NCI-H524 treated with DMSO at 0.1 percent for 48 hours (cell line): ENCODE measurements at places on chromosomes 11 and 22.

- DNase-seq: no peak
Observed at GRCh38 chr22:46147471-46148267, 2.7 kb upstream of the PPARA start.

GRCh38 chr22:37012262-37012904 is 6.9 kb downstream of the TST start:
- no peak for DNase-seq

- no peak for DNase-seq
Observed at GRCh38 chr22:32499666-32500065, 25.1 kb downstream of the FBXO7 start.

GRCh38 chr11:65401073-65401802 is 14.8 kb downstream of the FRMD8 start:
- no peak for DNase-seq

DNA sequence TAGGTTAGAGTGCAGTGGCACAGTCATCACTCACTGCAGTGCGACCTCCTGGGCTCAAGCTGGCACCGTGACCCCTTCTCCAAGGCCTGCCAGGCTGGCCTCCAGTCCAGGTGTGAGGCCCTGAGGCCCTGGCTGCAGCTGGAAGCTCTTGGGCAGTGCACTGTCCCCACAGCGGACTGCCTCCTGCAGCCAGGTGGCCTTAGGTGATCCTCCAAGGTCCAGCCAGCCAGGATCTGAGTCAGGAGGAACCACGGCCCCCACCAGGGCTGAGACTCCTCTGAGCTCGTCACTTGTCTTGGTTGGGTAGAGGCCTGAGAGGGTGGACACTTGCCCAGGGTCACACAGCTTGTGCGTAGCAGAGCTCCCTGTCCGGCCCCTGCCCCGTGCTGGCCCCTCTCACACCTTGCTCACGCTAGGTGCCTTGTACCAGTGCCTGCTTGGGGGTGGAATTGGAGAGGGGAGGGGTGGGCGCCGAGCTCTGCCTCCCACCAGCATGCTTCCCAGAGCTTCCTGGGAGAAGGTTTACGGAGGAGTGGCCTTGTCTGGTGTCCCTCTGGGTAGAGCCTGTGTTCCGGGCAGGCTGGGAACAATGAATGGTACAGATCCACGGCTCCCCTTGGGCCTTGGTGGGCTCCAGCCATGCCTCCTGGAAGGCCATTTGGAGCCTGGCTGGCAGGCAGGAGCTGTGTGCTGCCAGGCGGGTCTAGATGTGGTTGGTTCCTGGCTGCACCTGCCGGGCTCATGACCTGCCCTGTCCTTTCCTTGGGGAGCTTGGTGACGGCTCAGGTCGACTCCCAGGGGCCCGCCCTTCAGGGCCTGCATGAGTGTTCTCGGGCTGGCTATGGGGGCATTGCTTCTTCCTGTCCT is 20.6 kb downstream of the KCNQ1 start:
- DNase-seq: no peak

- DNase-seq: no peak
Observed at GRCh38 chr22:18057568-18058209, 20.1 kb upstream of the PEX26 start.

- no peak for DNase-seq
Observed at GRCh38 chr11:2444821-2445745, at the start of gene KCNQ1. Gene KCNQ1 (plus strand): TSS chr11:2445008. CDS start chr11:2445099, 91 bp downstream.

- no peak for DNase-seq
Observed at GRCh38 chr11:44145011-44145775, 49.7 kb downstream of the EXT2 start.

GRCh38 chr11:117107701-117108590 is 9.7 kb upstream of the SIK3 start:
- no peak for DNase-seq

DNA sequence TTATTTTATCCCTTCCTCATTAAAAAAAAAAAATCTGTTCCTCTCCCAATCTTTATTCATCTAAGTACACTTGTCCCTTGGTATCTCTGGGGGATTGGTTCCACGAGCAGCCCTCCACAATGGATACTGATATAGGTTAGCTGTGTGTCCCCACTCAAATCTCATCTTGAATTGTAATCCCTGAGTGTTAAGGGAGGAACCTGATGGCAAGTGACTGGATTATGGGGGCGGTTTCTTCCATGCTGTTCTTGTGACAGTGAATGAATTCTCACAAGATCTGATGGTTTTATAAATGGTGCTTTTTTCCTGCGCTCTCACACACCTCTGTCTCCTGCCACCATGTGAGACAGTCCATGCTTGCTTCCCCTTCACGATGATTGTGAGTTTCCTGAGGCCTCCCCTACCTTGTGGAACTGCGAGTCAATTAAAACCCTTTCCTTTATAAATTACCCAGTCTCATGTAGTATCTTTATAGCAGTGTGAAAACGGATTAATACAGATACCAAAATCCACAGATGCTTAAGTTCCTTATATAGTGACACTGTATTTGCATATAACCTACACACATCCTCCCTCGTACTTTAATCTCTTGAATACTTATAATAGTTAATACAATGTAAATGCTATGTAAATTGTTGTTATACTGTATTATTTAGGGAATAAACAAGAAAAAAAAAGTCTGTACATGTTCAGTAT is 62.0 kb downstream of the PACS1 start:
- DNase-seq: no peak

DNA sequence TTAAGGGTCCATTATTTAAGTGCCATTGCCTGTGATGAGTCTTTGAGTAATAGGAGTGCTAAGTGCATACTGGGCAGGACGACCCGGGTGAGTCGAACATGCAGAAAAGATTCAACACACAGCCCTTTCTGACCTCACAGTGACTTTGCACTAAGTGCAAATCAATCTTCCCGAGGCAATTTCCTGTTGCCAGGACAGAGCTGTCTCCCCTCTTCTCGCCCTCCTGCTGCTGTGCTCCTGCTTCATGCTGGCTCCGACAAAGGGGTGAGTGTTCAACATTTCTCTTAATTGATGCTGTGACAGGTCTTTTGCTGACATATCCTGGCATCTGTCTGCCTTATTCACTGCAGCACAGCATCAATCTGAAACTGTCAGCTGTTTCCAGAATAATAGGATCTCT is 42.0 kb downstream of the MCHR1 start:
- no peak for DNase-seq

DNA sequence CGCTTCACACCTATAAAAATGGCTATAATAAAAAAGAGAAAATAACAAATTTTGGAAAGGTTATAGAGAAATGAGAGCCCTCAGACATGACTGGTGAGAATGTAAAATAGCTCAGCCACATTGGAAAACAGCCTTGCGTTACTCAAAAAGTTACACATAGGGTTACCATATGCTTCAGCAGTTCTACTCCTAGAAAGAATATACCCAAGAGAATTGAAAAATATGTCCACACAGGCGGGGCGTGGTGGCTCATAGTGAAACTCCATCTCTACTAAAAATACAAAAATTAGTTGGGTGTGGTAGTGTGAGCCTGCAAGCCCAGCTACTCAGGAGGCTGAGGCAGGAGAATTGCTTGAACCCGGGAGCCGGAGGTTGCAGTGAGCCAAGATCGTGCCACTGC is 7.6 kb upstream of the JHY start:
- DNase-seq: no peak

- DNase-seq: no peak
Observed at GRCh38 chr11:1827095-1827813, 7.5 kb upstream of the SYT8 start.

- no peak for DNase-seq
Observed at GRCh38 chr11:44536788-44537516, 28.5 kb upstream of the CD82 start.

DNA sequence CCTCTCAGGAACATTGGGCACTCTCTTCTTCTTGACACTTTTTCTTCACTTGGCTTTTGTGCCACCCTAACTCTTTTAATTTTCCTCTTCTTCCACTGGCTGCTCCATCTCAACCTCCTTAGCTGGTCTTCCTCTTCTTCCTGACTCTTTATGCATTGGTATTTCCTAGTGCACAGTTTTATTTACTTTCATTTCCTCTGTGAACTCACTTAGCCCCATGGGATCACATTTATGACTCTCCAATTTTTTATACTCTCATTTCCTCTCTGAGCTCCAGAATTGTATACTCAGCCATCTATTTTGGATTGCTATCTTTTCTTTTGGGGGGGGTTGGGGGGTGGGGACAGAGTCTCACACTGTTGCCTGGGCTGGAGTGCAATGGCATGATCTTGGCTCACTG is 38.5 kb upstream of the LARGE1 start:
- DNase-seq: no peak

DNA sequence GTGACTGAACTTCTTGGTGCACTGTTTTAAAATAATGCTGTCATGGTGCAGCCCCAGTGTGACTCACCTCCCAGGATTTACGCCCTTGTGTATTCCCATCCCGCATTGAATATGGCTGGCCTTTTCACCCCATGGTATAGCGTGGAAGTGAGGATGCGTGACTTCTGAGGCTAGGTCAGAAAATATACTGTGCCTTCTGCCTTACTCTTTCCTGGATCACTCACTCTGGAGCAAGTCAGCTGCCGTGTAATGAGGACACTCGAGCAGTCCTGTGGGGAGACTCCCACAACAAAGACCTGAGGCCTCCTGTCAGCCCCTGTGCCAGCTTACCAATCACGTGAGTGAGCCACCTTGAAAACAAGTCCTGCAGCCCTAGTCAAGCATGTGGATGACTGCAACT is 471.9 kb upstream of the KIRREL3 start:
- no peak for DNase-seq

GRCh38 chr11:60700689-60701468 is 1.5 kb downstream of the MS4A8 start:
- no peak for DNase-seq

DNA sequence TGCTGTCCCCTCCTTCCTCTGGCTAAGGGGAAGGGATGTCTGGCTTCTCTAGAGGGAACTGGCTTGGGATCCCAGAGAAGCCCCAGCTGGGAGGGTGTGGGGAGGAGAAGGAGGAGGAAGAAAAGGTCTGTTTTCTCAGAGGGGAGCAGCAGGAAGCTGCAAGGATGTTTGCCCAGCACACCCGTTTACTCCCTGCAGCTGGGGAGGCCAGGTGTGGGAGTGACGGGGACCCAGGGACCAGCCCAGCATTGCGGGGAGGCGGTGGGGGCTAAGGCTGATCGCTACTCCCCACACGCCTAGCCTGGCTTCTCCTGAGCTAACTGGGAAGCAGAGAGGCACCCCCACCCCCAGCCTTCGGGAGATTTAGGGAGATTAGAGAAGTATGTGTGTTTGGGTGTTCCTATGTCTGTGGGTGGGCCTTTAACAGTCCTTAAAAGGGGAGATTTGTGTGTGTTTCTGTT is 3.9 kb downstream of the CREB3L1 start:
- no peak for DNase-seq

- no peak for DNase-seq
Observed at GRCh38 chr11:104534278-104534677, 364.0 kb downstream of the CASP12 start.

DNA sequence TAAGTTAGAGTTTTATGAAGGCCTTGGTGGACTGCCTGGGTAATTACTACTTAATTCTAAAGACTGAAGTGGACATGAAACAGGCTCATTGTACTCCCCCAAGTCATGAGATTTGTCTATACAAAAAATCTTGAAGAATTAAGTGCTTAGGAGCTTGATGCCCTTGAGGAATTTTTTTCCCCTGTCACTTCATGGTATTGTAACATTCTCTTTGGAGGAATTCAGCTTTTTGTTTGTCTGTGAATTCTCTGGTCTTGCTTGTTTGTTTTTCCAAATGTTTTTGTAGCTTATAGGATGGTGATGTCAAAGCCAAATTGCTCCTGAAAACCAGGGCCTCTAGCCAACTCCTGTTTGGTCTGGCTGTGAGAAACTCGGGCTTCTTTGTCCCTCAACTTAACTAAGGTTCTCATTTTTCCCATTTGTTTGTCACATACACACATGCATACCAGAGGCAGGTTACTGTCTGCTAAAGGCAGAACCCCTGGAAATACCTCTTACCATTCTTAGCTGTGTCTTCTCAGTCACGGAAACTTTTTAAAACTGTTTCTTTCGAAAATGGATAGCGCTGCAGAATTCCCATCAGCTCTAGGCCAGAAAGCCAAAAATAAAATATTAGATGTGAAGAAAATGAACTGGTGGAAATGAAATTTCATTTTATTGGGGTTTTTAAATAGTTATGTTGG is 66.9 kb downstream of the AMOTL1 start:
- no peak for DNase-seq

DNA sequence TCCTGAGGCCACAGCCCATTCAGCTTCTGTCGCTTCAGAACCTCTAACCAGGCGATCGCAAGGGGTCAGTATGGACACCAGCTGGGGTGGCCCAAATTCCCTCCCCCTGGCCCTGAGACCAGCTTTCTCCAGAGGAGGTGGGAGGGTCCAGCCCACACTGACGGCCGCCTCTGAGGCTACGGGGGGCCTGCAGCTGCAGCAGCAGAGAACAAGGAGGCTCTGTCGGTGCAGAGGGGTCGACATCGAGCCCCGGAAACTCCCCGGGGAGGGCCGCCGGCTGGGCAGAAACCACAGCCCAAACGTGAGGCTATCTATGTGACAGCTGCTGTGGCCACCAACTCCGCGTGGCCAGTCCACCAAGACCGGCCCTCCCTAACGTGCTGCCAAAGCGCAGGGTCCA is 40.8 kb downstream of the ELFN2 start:
- DNase-seq: no peak

DNA sequence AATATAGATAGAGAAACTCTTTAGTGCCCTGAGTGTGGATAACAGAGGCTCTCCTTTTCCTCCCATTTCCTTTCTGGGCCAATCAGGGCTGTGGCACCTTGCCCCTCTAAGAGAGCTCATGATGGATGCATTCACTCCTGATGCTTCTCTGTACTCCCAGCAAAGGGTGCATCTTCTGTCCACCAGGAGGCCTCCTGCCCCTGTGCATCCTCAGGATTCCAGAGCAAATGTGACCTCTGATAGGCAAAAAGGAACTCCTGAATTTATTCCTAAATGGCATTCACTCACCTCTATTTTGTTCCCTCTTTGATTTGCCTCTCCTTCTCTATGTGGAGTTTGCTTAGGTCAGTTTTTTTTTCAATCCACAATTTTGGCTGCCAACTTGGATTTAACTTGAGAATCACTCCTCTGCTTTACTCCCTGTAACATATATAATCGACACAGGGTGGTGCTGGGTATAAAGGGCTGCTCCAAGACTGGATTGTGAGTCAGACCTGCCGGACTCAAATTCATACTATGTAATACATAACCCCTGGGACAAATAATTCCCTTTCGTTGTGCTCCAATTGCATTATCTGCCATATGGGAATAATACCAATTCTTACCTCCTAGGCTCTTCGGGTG is 1.1 kb upstream of the MRGPRX4 start:
- DNase-seq: no peak

DNA sequence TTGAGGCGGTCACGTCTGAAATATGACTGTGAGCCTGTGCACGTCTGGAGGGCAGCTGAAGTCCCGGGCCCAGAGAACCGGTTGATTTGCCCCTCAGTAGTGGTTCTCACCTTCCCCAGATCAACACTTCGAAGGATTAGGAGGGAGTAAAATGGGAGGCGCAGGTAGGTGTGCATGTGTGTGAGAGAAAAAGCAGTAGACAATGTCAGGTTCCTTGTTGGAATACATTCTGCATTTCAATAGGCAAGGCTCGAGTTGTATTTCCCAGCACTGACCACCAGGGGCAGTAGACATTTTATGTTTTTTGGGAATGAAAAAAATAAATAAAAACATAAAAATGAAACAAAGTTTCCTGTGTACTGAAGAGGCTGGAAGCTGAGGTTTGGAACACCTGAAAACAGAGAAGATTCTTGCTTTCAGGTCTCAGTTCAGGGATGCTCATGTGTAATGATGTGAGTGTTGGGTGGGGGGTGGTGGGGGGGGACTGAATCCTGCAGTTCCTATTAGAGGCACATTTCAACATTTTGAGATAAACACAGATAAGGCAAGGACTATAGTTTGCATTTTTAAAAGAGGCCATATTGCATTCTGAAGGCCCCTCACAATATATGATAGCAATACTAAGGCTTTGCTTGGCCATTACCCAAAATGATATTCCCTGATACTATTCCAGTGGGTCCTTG is 333.9 kb downstream of the CADM1 start:
- no peak for DNase-seq

GRCh38 chr11:111366560-111367410 is 12.3 kb downstream of the POU2AF1 start:
- no peak for DNase-seq
